Bone marrow (tissue), 2 donors: ENCODE measurements at places on chromosomes 6 and 20.

- peak; percentile 47 for DNase-seq
Observed at GRCh38 chr6:125066964-125067363, 86.6 kb upstream of the TPD52L1 start.

DNA sequence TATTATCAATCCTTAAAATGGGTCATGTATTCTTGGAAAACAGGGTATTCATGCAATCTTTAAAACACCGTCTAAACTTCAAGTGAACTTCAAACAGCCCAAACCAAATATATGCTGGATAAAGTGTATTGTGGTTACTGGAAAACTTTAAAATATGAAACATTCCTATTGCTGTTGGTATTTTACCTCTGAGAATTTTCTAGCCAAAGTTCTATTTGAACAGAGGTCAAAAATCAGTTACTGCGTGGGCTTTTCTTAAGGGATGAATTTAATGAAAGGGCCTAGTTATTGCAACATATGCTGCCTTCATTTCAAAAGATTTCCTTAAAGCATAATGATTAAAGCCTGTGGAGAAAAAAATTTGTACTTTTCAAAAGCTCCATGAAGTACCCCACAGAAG lies 436.0 kb downstream of the PLCB1 start:
- DNase-seq = no peak

DNA sequence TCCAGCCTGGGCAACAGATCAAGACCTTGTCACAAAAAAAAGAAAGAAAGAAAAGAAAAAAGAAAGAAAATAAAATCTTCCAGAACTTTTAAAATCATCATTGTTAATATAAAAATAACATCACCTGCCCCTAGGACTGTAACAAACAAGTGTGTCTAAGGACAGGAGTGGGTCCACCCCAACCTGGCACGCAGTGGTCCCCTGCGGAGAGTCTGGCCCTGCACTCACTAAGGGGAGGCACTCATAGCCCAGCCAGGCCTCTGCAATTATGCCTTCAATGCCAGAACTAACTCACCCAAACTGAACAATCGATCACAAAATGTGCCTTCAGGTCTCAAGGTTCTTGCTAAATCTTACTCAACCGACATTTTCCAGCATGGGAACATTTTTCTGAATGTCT lies 4.8 kb downstream of the GMEB2 start:
- no peak for DNase-seq

- no peak for DNase-seq
Observed at GRCh38 chr6:48474830-48475229, 363.8 kb upstream of the PTCHD4 start.

DNA sequence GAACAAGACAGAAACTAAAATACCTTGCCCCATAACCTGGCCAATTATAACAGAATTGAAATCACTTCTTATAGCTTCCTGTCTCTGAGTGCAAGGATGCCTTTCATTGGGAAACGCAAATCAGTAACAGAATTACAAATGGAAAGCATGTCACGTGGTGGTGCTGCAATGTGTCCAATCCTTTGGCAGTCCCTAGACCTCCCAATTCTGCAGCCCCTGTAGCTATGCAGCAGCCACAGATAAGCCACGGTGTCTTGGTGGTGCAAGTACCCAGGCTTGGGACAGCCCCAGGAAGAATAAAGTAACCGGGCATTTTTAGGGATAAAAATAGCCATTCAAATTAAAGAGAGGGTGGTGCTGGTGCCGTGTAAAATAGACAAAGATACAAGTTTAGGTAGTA lies 134.6 kb upstream of the CCN2 start:
- no peak for DNase-seq

- no peak for DNase-seq
Observed at GRCh38 chr6:38477680-38478260, 162.0 kb downstream of the BTBD9 start.

DNA sequence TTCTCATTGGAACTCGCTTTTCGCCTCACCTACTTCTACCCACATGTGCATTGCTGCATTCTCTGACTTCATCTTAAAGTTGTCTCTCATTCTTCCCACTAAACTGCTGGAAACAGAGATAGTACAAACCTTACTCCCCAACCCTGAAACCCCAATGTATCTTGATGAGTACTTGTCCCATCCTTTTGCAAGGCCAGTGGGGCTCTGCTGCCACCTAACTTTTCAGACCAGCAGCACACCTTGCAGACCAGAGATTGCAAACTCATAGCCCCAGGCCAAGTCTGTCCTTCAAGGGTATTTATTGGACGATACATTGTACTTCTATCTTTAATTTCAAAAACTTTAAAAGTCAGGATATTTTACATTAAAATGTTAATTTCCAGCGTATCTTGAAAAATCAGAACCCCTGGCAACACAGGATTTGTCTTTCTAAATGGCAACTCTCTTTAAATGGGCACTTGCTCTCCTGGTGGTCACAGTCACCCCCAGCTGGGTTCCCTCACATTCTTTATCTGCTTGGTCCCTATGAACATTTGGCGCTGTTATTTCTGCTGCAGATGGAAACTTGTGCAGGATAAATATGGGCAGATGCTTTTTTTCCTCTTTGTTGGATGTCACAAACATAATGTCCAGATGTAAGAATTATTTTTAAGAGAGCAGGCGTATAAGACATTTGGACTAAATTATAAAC lies 83.9 kb downstream of the SOD2 start:
- DNase-seq = no peak

GRCh38 chr6:38307740-38308139 lies 332.0 kb downstream of the BTBD9 start:
- no peak for DNase-seq

- no peak for DNase-seq
Observed at GRCh38 chr6:86107985-86108384, 465.3 kb upstream of the SYNCRIP start.

GRCh38 chr20:10920396-10920795 lies 246.6 kb upstream of the JAG1 start:
- DNase-seq = no peak

GRCh38 chr6:158938811-158939254 lies 61.2 kb downstream of the RSPH3 start:
- DNase-seq = no peak

- DNase-seq = no peak
Observed at GRCh38 chr6:138328210-138328609, 49.5 kb upstream of the SMIM28 start.

GRCh38 chr20:62980380-62980960 lies 26.3 kb downstream of the BHLHE23 start:
- DNase-seq = no peak

- DNase-seq = no peak
Observed at GRCh38 chr6:10793695-10794094, 44.6 kb downstream of the MAK start.

GRCh38 chr20:63574829-63575743 lies 1.0 kb upstream of the HELZ2 start:
- DNase-seq = no peak

- DNase-seq = peak; percentile 14
Observed at GRCh38 chr6:138422861-138423260, 18.8 kb downstream of the HEBP2 start.
